ENCODE measurements at places on chromosomes 12 and 14. TPM values are rescaled to one million over a fixed set of nuclear protein-coding genes. Genes with fewer than 3 reads are reported as not detected.
A peak's percentile ranks its signal among the peaks of the same experiment; 100 is the strongest.

Gene PTPN21
- total RNA-seq = 0.50 TPM

Gene GLT1D1
- 0.14 TPM for total RNA-seq

Gene HHIPL1
- not detected for total RNA-seq

Gene CCDC196
- not detected for total RNA-seq

Gene NRL
- total RNA-seq = 1.8 TPM

Gene HIGD1C
- total RNA-seq = not detected

Gene BBOF1
- 0.48 TPM for total RNA-seq

Gene GPD1
- 0.36 TPM for total RNA-seq

Gene ELK3
- total RNA-seq = 21.6 TPM

Gene TMEM52B
- not detected for total RNA-seq

Gene FGF6
- total RNA-seq = not detected

Gene ACOT6
- total RNA-seq = not detected

Gene CD9
- total RNA-seq = 1.1 TPM

Gene LTA4H
- 47.3 TPM for total RNA-seq

Gene B3GNT4
- not detected for total RNA-seq

Gene RNASE7
- total RNA-seq = not detected

DNA sequence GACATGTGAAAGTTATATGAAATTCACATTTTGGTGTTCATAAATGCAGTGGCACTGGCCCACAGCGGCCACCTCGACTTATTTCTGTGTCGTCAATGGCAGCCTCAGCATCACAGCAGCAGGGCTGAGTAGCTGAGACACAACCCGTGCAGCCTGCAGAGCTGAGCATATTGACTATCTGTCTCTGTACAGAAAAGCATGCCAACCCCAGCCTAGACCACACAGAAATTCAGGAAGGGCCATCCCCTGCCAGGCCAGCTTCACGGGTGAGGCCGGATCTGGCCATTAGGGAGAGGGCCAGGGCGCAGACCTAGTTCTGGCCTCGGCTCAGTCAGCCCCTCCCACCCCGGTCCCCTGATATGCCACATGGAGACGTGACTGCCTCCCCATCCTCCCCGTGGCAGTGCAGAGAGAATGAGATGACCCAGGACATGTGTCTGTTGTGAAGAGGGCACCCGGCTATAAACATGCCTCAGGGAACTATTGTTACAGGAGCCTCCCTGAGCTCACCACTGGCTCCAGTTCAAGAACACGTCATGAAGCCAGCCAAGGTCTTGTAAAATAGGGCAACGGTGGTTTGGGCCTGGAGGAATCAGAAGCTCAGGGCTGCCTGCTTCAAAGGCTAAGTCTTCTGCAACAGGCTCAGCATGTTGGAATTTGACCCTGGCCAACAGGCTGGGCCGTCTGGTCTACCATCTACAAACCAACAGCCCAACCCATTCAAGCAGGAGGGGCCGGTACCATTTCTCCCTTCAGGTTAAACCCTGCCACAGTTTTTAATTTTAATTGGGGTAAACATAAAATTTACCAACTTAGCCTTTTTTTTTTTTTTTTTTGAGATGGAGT, 25.5 kb downstream of the SCARB1 start:
- no peak for DNase-seq
- H3K27me3 ChIP-seq = no peaks in the 10 kb centered on the region
- H3K4me1 ChIP-seq = no peaks in the 10 kb centered on the region
- no peak overlapping the region for H3K27ac ChIP-seq
- H3K4me3 ChIP-seq = no peak overlapping the region
- no peaks in the 10 kb centered on the region for H3K36me3 ChIP-seq

- no peak for DNase-seq
- peaks cover 12% of the 10 kb centered on the region for H3K4me1 ChIP-seq
- peaks cover 12% of the 10 kb centered on the region for H3K36me3 ChIP-seq
- H3K4me3 ChIP-seq = no peak overlapping the region
- peaks cover 2% of the 10 kb centered on the region for H3K27me3 ChIP-seq
Measured at GRCh38 chr12:94545935-94546771, 86.5 kb upstream of the CEP83 start.

DNA sequence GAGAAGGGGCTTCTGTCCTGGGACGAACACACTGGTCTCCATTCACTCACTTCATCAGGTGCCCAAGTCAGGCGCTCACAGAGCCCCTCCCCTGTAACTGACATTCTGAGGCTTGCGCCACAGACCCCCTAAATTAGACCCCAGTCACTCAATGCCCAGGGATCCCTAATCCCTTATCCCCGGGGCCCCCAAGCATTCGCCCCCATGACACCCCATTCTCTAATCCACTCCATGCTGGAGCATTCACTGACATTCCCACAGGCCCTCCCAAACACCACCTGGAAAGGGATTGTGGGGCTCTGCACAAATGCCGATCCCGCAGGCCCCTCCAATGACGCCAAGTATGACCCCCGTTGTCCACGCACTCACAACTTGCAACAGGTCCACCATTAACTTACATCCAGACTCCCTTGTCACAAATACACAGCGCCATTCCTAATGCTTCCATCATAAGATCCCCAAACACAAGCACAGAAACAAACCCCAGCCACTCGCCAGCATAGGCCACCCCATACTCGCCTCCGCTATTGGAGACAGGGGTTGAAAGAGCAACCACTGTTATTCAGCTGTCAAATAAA, 1.5 kb downstream of the ZNF605 start:
- peaks cover 21% of the 10 kb centered on the region for H3K4me1 ChIP-seq
- DNase-seq = no peak
- peak overlapping the region; percentile 80 for H3K27ac ChIP-seq
- peaks cover 11% of the 10 kb centered on the region for H3K36me3 ChIP-seq

GRCh38 chr14:91918186-91918883, 29.2 kb downstream of the FBLN5 start:
- DNase-seq = no peak
- H3K27me3 ChIP-seq = peaks cover 3% of the 10 kb centered on the region
- no peaks in the 10 kb centered on the region for H3K36me3 ChIP-seq
- no peak overlapping the region for H3K27ac ChIP-seq

DNA sequence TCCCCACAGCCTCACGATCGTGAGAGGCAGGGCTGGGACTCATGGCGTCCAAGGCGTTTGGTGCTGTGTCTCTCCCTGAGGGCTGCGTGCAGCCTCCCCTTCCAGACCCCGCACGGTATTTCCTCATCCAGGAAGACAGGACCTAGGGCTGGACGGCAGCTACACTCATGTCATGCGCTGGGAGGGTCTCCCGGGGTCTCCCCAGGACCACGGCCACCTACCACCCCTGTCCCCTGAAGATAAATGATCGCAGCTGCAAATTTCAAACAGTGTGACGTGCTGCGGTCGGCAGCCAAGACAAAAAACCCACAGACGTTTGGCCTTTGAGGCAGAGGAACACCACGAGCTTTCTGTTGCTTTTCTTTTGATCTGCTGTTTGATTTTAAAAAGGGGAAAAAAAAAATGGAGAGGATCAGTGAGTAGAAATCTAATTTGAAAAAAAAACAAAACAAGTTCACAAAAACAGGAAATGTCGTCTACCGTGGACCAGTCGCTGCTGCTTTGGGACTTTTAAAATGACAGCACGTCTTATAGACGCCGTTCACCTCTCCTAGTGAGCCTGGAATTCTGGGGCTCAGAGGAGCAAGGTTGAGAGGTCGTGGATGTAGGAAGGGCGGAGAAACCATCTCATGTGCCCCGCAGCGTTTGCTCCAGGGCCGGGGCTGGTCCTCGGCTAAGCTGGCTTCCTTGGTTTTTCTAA, 237.6 kb downstream of the SLC41A2 start:
- peak overlapping the region; percentile 92 for H3K27ac ChIP-seq
- peak overlapping the region; percentile 87 for H3K4me3 ChIP-seq
- no peak for DNase-seq
- H3K27me3 ChIP-seq = no peaks in the 10 kb centered on the region
- H3K36me3 ChIP-seq = peaks cover 4% of the 10 kb centered on the region

DNA sequence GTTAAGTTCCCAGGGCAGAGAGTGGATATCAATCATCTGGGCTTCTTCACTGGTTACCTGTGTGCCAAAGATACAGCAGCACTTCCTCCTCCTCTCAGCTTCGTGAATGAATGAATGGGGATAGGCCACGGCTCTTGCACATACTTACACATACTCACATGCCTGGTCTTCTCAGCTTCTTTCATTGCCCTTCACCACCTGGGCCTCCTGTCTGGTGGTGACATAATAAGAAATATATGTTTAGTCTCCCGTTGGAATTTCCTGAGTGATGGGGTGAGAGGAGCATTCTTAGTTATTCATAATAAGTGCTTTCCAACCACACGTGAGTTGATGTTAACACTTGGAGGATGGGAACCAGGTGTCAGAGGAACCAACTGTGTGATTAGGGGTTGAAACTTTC, 268.1 kb upstream of the RMST start:
- H3K4me1 ChIP-seq = no peaks in the 10 kb centered on the region
- no peak overlapping the region for H3K4me3 ChIP-seq
- no peaks in the 10 kb centered on the region for H3K27me3 ChIP-seq
- DNase-seq = no peak

- peak overlapping the region; percentile 36 for H3K4me3 ChIP-seq
- H3K27ac ChIP-seq = peak overlapping the region; percentile 44
- DNase-seq = no peak
- H3K27me3 ChIP-seq = no peaks in the 10 kb centered on the region
- H3K4me1 ChIP-seq = peaks cover 57% of the 10 kb centered on the region
Measured at GRCh38 chr12:68381476-68382219, 49.5 kb upstream of the MDM1 start.

- H3K36me3 ChIP-seq = peaks cover 5% of the 10 kb centered on the region
- no peak overlapping the region for H3K27ac ChIP-seq
- H3K27me3 ChIP-seq = no peaks in the 10 kb centered on the region
- H3K4me1 ChIP-seq = no peaks in the 10 kb centered on the region
- H3K4me3 ChIP-seq = no peak overlapping the region
- DNase-seq = no peak
Measured at GRCh38 chr12:109557805-109558204, 15.5 kb downstream of the MMAB start.

GRCh38 chr12:104695453-104696148, 238.9 kb downstream of the CHST11 start:
- H3K27ac ChIP-seq = peak overlapping the region; percentile 96
- no peaks in the 10 kb centered on the region for H3K27me3 ChIP-seq
- DNase-seq = peak; percentile 92
- H3K36me3 ChIP-seq = peaks cover 26% of the 10 kb centered on the region
- peaks cover 87% of the 10 kb centered on the region for H3K4me1 ChIP-seq

DNA sequence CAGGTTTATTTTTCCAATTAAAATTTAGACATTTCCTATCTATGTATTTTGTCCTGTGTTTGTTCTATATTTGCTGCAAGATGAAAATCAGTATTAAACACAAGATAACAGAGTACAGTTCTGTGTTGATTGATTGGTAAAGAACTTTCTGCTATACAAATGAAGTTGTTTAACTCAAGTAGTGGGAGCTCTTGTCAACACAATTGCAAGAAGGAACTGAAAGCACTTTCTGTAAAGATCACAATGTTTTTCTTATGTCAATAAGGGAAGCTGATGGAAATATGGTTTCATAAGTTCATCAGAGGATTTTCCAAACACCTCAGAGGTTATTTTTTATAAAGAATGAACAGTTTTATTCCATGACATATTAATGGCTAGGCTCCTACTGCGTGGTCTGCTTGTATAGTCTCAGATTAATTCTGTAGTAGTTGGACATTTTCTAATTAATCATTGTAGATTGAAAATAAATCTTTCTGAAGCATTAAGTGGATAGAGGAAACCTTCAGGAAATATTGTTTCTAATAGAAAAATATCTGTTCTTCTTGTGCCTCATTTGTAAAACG, 379.5 kb downstream of the LRFN5 start:
- no peaks in the 10 kb centered on the region for H3K27me3 ChIP-seq
- H3K4me1 ChIP-seq = no peaks in the 10 kb centered on the region
- H3K27ac ChIP-seq = no peak overlapping the region
- H3K36me3 ChIP-seq = peaks cover 4% of the 10 kb centered on the region
- DNase-seq = no peak

DNA sequence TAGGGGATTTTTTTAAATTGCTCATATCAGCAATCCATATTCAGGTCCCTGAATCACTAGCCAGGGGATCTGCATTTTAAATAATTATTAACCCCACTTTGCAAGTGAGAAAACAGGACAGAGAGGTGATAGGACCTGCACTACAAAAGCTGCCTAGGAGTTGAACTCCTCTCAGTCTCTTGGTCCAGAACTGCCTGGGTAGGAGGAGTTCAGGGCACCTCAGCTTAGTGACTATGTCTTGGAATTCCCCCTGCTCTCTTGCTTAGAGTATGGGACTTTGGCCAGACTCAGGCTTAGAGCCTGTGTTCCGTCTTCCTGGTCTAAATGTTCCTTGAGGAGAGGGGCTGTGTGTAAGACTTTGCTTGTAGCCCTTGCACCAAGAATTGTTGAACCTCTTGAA, 68.2 kb upstream of the WSCD2 start:
- peaks cover 25% of the 10 kb centered on the region for H3K27me3 ChIP-seq
- H3K27ac ChIP-seq = no peak overlapping the region
- no peak for DNase-seq
- H3K36me3 ChIP-seq = no peaks in the 10 kb centered on the region
- H3K4me3 ChIP-seq = no peak overlapping the region

- DNase-seq = no peak
- H3K4me3 ChIP-seq = no peak overlapping the region
- no peak overlapping the region for H3K27ac ChIP-seq
- no peaks in the 10 kb centered on the region for H3K27me3 ChIP-seq
- no peaks in the 10 kb centered on the region for H3K4me1 ChIP-seq
- H3K36me3 ChIP-seq = no peaks in the 10 kb centered on the region
Measured at GRCh38 chr12:115102450-115102849, 418.5 kb upstream of the TBX3 start.

GRCh38 chr14:100698066-100698465, 28.6 kb upstream of the DLK1 start:
- no peak overlapping the region for H3K27ac ChIP-seq
- peaks cover 18% of the 10 kb centered on the region for H3K27me3 ChIP-seq
- H3K36me3 ChIP-seq = no peaks in the 10 kb centered on the region
- DNase-seq = no peak
- H3K4me1 ChIP-seq = no peaks in the 10 kb centered on the region

GRCh38 chr12:108685469-108686260, 45.7 kb downstream of the CORO1C start:
- DNase-seq = no peak
- peaks cover 15% of the 10 kb centered on the region for H3K4me1 ChIP-seq
- no peaks in the 10 kb centered on the region for H3K27me3 ChIP-seq

- H3K27me3 ChIP-seq = peaks cover 16% of the 10 kb centered on the region
- H3K36me3 ChIP-seq = no peaks in the 10 kb centered on the region
- H3K27ac ChIP-seq = no peak overlapping the region
- H3K4me1 ChIP-seq = no peaks in the 10 kb centered on the region
- no peak overlapping the region for H3K4me3 ChIP-seq
Measured at GRCh38 chr12:118537481-118537917, 161.1 kb downstream of the SUDS3 start.

- no peaks in the 10 kb centered on the region for H3K36me3 ChIP-seq
- H3K4me1 ChIP-seq = no peaks in the 10 kb centered on the region
- no peaks in the 10 kb centered on the region for H3K27me3 ChIP-seq
- no peak overlapping the region for H3K27ac ChIP-seq
- no peak overlapping the region for H3K4me3 ChIP-seq
Measured at GRCh38 chr12:132270516-132270915, 58.9 kb downstream of the GALNT9 start.

GRCh38 chr12:71233083-71233482, 75.3 kb upstream of the TSPAN8 start:
- no peak overlapping the region for H3K4me3 ChIP-seq
- no peak for DNase-seq
- no peaks in the 10 kb centered on the region for H3K4me1 ChIP-seq
- no peaks in the 10 kb centered on the region for H3K27me3 ChIP-seq

GRCh38 chr12:11577658-11578260, 71.7 kb upstream of the ETV6 start:
- DNase-seq = no peak
- peaks cover 6% of the 10 kb centered on the region for H3K36me3 ChIP-seq
- H3K4me3 ChIP-seq = no peak overlapping the region

- no peak for DNase-seq
- H3K27ac ChIP-seq = no peak overlapping the region
- H3K27me3 ChIP-seq = no peaks in the 10 kb centered on the region
- no peaks in the 10 kb centered on the region for H3K4me1 ChIP-seq
- H3K36me3 ChIP-seq = no peaks in the 10 kb centered on the region
- no peak overlapping the region for H3K4me3 ChIP-seq
Measured at GRCh38 chr14:47240748-47241437, 434.5 kb downstream of the MDGA2 start.

Data from natural killer cell treated with Interleukin-12 subunit alpha and Interleukin-12 subunit beta and Interleukin-15 and Interleukin-18, amount 100 ng/mL, for 72 hours (primary cell).